ENCODE measurements at places on chromosomes 16 and 17.

DNA sequence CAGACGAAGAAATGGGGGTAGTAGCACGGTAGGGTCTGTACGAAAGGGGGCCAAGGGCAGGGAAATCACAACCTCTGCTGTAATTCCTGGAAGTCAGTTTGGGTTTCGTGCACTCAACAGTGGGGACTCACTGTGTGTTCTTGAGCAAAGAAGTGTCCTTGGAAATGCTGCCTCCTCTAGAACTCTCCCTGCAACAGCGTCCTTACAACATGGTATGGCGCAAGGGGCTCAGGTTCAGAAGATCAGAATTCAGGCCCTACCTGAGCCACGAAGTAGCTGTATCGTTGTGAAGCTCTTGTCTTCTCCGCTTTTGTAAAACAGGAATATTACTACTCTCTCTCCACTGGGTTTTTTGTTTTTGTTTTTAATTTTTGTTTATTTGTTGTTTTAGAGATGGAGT lies 106.2 kb upstream of the CLEC3A start:
- DNase-seq, result no peak

GRCh38 chr16:89841275-89841674 lies 13.0 kb downstream of the SPIRE2 start:
- DNase-seq, result no peak

DNA sequence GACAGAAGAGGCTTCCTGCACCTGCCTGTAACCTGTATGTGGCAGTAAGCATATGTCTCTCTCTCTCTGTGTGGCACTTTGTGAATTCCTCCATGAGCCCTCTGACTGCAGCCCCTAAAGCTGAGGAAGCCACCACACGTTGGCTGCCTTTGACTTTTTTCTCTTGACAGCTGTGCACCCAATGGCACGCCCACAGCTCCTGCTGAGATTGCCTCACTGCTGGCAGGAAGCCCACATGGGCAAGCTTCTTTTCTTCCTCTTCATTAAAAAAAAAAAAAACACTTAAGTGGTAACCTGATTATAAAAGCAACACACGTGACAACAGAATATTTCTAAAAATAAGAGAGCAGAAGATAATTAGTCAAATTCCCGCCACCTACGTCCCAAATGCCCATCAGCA lies 34.0 kb upstream of the PIRT start:
- no peak for DNase-seq

DNA sequence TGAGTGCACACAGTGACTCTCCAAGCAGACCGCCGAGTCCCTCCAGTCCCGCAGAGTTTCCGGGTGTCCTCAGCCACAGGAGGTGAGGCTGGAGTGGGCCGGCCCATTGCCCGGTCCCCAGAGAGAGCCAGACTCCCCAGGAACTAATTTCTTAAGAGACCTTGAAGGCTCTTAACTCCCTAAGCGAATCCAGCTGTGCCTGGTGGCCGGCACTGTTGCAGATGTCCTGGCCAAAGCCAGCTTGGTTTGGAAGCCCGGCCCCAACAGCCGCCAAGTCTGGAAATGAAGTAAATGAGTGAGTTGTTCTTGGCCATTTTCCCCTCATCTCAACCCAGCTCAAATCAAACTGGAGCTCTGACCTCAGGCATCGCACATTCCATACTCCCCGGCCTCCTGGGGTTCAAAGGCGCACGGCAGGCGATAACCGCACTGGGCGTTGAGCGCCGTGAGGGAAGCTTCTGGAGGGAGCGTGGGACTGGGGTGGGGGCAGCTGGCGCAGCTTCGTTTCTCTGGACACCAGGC lies 42.0 kb downstream of the CMIP start:
- DNase-seq, result no peak

DNA sequence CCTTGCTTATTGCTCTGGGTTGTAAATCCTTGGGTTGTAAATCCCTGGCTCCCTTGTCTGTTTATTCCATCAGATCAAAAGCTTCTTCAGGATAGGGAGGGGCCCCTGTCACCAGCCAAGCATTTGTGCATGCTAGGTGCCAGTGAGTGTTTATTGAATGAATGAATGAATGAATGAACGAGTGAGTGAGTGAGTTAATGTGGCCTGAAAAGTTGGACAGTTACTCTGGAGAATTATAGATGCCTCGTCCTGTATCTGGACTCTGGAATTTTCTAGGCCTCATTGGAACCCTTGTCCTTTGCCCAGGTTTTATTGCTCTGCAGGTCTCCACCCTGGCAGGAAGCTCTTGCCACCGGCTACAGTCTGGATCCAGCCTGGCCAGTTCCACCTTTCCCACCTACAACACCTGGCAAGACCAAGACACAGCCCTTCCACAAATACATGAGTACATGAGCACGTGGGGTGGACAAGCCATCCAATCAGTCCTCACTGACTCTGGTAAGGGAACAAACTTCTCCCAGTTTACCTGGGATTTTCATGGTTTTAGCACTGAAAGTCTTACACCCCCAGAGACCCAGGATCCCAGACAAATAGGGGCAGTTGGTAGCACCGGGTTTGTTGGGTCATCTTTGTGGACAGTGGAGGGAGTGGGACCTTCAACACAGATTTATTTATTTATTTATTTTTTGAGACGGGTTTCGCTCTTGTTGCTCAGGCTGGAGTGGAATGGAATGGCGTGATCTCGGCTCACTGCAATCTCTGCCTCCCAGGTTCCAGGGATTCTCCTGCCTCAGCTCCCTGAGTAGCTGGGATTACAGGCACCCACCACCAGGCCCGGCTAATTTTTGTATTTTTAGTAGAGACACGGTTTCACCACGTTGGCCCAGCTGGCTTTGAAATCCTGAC lies 14.7 kb upstream of the CDH1 start:
- DNase-seq, result no peak

- DNase-seq, result no peak
Observed at GRCh38 chr16:619476-620100, 11.2 kb upstream of the WFIKKN1 start.

- DNase-seq, result no peak
Observed at GRCh38 chr17:17944743-17945142, 27.5 kb downstream of the TOM1L2 start.

DNA sequence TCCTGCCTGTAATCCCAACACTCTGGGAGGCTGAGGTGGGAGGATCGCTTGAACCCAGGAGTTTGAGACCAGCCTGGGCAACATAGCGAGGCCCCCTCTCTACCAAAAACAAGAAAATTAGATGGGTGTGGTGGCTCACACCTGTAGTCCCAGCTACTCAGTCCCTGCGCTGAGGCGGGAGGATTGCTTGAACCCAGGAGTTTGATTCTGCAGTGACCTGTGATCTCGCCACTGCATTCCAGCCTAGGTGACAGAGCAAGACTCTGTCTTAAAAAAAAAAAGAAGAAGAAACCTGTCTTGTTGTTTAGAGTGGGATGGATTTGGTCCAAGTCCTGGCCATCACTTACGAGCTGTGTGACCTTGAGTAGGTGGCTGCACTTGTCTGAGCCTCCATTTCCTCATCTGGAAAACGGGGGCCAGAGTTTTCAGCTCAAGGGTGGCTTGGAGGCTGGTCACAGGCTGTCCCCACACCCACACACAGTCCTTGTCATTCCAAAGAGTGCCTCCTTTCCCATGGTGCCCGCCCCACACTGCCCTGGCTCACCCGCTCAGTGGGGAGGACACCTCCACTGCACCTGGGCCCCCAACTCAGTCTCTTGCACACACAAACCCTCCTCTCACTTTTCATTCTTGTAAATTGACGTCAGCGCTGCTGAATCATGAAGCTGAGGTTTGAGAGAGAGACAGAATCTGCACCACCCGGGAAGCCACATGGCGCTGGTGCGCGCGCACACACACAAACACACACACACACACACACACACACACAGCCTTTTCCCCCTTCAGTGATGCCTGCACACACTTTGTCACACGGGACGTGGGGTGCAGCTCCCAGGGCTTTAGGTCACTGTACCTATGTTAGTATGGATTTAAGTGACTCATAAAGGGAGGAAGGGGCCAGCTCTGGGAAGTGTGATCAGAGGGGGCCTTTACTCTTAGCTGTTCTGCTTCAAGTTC lies 4.2 kb downstream of the SOCS1 start:
- DNase-seq, result no peak

DNA sequence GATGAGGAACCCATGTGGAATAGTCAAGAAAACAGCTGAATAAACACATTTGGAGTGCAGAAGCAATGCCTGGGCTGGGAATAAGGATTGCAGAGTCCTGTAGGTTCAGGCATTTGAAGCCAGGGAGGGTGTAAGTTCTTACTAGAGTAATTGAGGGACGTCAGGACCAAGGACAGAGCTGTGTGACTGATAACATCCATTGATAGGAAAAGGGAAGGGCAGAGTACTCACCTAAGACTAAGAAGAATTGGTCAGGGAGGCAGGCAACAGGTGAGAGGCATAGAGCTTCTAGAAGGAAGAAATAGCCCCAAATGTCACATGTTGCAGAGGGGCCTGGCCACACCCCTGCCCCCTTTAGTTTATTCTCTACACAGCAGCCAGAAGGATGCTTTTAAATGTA lies 79.8 kb upstream of the TMEM132E start:
- DNase-seq, result no peak

- DNase-seq, result no peak
Observed at GRCh38 chr17:11925262-11926021, 71.8 kb downstream of the ZNF18 start.

DNA sequence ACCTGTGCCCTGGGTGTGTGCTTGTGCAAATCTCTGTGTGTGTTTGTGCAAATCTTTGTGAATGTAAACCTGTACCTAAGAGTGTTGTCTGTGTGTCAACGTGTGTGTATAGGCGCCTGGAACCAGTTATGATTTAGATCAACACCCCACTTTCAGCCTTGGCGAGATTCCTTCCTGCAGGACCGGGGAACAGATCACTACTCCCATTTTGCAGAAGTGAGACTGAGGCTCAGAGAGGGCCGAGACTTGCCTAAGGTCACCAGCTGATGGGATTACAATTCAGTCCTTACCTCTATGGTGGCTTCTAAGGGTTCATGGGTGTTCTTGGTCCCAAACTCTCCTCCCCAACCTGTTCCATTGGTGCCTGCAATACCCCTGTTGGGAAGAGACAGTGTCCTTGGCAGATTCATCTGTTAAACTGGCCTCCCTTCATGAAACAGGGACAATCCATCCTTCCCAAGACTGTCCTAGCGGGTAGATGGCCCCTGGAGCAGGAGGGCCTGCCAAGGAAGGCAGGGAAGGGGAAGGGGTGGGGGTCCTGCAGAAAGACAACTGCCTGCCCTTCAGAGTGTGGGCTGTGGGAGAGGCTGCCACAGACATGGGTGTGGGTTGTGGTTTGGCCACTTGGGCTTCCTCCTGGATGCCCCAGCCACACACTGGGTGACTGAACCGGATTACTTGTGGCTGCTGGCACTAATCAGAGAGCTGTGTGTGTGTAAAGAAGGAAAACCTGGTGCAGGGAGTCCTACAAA lies 6.9 kb upstream of the MAPK7 start:
- DNase-seq, result peak; percentile 11

GRCh38 chr17:44359006-44359405 lies 4.6 kb downstream of the FAM171A2 start:
- DNase-seq, result no peak

Data from HL-60 (cell line).